NCI-H1930 (cell line): ENCODE measurements at places on chromosomes 11 and 22.

GRCh38 chr11:34585304-34585734 lies 35.6 kb upstream of the EHF start:
- DNase-seq, result no peak

- DNase-seq, result no peak
Observed at GRCh38 chr11:118095493-118095892, 8.7 kb upstream of the SMIM35 start.

- no peak for DNase-seq
Observed at GRCh38 chr11:69075421-69076128, 26.8 kb downstream of the TPCN2 start.

DNA sequence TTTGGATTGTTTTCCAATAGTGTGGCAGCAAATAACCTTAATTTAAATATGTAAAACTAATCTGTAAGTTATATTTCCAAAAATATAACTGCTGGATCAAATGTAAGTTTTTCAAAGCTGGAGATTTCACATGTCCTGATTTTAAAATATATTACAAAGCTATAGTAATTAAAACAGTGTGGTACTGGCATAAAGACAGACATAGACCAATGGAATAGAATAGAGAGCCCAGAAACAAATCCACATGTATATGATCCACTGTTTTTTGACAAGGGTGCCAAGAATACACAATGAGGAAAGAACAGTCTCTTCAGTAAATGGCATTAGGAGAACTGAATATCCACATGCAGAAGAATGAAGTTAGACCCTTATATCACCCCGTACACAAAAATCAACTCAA lies 4.0 kb downstream of the OR4X2 start:
- no peak for DNase-seq

DNA sequence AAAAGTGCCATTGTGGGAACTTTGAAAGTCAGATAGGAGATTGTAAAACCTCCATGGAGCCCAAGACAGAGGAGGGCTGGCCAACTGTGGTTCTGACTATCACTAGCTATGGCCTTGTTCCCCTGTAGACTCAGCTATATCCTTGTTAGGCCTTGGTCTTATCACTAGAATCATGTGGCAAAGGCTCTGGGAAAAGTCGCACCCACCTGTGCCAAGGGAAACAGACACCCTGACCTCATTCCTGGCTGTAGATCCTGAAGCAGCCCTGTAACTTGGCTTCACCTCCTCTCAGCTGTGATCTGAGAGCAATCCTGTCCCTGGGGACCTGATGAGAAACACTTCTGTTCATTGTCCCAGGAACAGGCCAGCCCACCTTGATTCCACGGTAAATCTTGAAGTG lies 566.2 kb downstream of the TMEM135 start:
- no peak for DNase-seq

- no peak for DNase-seq
Observed at GRCh38 chr11:115180272-115180671, 323.9 kb downstream of the CADM1 start.

GRCh38 chr22:48627203-48627602 lies 1200.5 kb downstream of the BRD1 start:
- no peak for DNase-seq

DNA sequence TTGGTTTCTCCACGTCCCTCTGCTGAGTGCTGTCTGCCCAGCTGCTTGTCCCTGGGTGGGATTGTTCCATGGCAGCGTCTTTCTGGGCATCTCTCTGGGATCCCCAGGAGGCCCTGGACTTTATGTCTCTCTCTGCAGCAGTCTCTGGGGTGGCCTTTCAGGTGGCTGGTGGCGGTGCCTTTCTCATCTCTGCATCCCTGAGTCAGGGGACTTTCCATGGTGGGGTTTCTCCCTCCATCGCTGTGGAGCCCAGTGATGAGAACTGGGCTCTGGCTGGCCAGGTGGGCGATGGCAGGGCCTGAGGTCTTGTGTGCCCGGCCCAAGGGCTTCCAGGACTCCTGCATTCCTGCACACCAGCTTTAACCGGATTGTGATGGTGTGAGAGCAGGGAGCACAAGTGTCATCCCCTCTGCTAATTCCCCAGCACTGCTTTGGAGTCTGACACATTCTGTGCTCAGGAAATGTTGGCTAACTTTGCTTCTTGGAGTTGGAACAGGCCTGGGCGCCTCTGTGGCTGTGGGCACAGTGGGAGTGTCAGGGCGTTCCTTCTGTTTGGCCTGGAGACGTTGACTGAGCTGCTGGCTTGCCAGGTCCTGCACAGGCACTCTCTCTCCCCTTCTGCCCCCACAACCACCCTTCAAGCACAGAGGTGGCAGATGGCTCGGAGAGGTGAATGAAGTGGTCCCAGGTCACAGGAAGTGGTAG lies 27.9 kb downstream of the FAM83F start:
- no peak for DNase-seq

DNA sequence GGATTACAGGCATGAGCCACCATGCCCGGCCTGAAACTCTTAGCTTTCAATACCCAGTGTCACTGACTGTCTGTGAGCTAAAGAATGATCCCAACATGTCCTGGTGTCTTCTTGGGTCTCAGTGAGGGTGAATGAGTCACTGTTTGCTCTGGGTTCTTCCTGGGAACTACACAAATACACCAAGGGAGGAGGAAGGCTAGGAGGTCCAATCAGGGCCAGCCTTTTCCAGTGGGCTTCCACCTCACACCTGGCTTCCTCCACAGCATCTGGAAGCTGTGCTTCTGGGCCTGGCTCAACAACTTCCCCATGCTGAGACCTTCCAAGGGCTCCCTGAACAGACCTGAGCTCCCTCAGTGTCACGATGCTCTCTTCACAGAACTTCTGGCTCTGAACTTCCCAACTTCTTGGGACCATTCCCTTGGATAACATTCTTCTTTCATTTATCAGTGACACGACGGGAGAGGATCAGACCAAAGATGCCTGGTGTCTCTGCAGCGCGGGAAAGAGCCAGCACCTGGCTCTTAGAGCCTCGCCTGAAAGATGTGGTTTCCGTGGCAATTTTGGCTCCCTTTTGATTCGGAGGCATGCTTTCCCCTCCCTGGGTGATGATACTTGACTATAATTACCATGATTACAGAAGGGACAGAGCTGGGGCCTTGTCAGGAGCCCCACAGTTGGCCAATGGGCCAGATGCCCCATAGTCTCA lies 22.3 kb upstream of the CHRM4 start:
- DNase-seq, result no peak

DNA sequence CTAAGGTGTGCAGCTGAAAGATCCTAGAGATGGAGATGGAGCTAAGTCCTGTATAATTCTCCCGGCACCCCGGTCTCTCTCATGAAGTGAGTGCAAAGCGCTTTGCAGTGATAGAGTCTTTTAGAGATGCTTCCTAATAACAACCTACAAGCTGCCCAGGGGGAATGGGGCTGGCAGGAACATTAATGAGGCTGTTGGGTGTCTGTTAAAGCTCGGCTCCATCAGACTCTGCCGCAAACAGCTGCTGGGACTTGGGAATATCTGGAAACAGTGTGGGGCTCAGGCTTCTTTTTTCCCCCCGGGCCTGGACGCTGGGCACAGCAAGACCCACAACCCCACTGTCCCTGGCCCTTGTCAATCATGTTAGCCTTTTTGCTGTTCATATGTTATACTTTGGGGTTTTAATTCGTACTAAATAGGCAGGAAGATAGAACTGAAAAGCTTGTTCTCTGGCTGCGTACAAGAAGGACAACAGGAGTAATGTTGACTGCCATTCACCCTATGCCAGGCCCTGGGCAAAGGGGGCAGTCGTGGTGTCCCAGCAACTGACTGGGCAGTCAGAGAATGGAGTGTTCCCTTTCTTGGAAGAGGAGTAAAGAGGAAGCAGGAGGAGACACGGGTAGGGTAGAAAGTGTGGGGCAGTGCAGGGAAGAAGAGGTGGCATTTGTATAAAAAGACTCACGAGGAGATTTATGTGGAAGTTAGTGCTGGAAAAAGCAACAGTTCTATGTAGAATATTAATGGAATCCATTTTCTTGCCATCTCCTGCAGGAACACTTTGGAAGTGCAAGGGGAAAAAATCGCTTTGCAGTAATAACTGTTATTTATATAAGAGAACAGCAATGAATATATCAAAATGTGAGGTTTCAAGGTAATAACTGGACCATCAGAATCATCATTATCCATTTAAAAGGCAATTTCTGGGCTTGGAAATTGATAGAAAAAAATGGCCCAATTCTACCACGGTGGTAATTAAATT lies 232.8 kb downstream of the GRIK4 start:
- DNase-seq, result no peak

- peak; percentile 49 for DNase-seq
Observed at GRCh38 chr11:128905345-128906184, 14.4 kb downstream of the KCNJ5 start.

GRCh38 chr22:44752285-44753188 lies at the start of gene ARHGAP8:
Gene ARHGAP8, plus strand, starts transcription at chr22:44752575. Its CDS starts 33,953 bp downstream, at chr22:44786528.
- DNase-seq, result peak; percentile 27

GRCh38 chr11:15169815-15170551 lies 55.3 kb downstream of the INSC start:
- no peak for DNase-seq

GRCh38 chr11:74925281-74925680 lies 23.6 kb downstream of the XRRA1 start:
- no peak for DNase-seq

GRCh38 chr22:44538051-44538450 lies 40.0 kb upstream of the RTL6 start:
- no peak for DNase-seq

DNA sequence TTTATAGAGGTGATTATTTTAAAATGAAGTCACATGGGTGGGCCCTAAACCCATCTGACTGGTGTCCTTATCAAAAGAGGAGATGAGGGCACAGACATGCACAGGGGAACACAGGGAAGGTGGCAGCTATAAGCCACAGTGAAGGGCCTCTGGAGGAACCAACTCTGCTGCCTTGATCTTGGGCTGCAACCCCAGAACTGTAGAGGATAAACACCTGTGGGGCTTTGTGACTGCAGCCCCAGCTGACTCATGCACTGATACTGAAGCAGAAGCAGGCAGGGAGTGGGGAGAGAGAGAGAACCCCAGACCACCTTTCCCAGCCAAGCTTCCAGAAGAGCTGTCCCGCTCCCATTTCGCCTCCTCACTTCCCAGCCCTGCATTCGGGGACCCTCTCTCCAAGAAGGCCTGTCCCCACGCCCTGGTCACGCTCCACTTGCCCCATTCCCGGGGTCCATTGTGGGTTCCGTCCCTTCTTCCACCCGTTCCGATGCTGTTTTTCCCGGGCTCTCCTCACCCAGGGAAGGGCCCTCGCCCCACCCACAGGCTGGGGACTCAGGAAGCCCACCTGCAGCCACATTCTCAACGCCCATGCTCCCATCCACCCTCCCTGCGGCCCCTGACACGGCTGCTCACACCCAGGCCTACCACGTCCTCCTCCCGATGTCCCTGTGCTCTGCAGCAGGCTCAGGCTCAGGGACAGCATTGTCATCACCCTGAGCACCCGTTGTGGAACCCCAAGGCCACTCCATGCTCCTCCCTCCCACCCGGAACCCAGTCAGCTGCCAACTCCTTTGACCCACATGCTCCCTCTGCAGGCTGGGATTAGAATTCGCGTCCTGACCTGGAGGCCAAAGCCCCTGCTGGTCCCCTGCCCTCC lies 90.8 kb upstream of the SHANK2 start:
- no peak for DNase-seq

GRCh38 chr22:36424901-36425579 lies 37.3 kb upstream of the MYH9 start:
- no peak for DNase-seq
